Heart left ventricle (tissue), 16 donors: ENCODE measurements at places on chromosomes 12 and 14. TPM values are rescaled to one million over a fixed set of nuclear protein-coding genes. Genes with fewer than 3 reads are reported as not detected.

- DNase-seq, result no peak
Measured at GRCh38 chr12:20549108-20549719, 145.9 kb upstream of the SLCO1C1 start.

DNA sequence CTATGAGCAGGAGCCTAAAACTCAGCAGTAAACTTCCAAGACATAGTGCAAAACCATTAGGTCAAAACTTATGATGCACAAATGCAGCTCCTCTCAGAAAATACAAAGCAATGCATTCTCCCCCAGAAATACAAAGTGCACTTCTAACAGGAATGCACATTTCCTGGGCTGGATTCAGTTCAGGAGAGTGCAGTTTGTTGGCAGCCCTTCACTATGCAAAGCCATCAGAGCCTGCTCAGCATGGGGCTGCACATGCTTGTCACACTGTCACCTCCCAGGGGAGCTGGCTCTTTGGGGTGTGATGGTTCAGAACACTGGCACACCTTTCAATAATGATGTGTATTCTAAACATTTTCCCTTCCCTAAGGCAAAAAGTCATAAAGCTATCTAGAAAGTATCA lies 110.4 kb downstream of the KCNK10 start:
- DNase-seq, result no peak

KRT73 gene
- polyA plus RNA-seq, result not detected

GLI1 gene
- 0.08 TPM for polyA plus RNA-seq

PCED1B gene
- 0.72 TPM for polyA plus RNA-seq

KRT85 gene
- polyA plus RNA-seq, result not detected

TAS2R9 gene
- polyA plus RNA-seq, result not detected
